ENCODE measurements at places on chromosomes 2 and 18. TPM values are rescaled to one million over a fixed set of nuclear protein-coding genes. Genes with fewer than 3 reads are reported as not detected.
A peak's percentile ranks its signal among the peaks of the same experiment; 100 is the strongest.

Gene RDH14
- total RNA-seq, result 15.2 TPM

Gene ZNF514
- 11.4 TPM for total RNA-seq

Gene RPL37A
- total RNA-seq, result 2,088 TPM

Gene SNED1
- total RNA-seq, result 8.6 TPM

Gene MAIP1
- 20.7 TPM for total RNA-seq

Gene NEURL3
- 0.27 TPM for total RNA-seq

Gene EPB41L5
- total RNA-seq, result 3.7 TPM

Gene CYRIA
- 0.31 TPM for total RNA-seq

Gene GRB14
- total RNA-seq, result not detected

Gene ANKRD62
- total RNA-seq, result not detected

Gene CXCR1
- total RNA-seq, result 0.99 TPM

Gene AQP12B
- not detected for total RNA-seq

Gene TEKT4
- total RNA-seq, result not detected

Gene POTEC
- total RNA-seq, result not detected

Gene TMEFF2
- not detected for total RNA-seq

Gene ANKRD53
- total RNA-seq, result 0.50 TPM

DNA sequence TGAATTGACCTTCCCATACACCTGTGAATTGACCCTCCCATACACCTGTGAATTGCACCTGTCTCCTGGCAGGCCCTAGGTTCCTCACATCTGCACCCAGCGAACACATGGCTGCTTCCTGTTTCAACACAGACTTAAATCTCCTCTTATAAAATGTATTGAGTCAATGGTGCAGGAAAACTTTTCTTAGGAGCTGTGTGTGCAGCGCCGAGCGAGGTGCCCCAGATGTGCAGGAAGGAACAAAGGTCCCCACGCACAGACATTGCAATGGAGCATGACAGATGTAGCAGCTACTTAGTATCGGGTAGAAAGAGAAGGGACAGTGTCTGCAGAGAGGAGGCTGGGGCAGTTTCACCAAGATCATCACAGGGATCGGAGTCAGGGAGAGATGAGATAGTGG lies 85.5 kb upstream of the PXDN start:
- no peak for DNase-seq

- no peak for DNase-seq
Measured at GRCh38 chr2:109208951-109209335, 79.9 kb downstream of the SH3RF3 start.

DNA sequence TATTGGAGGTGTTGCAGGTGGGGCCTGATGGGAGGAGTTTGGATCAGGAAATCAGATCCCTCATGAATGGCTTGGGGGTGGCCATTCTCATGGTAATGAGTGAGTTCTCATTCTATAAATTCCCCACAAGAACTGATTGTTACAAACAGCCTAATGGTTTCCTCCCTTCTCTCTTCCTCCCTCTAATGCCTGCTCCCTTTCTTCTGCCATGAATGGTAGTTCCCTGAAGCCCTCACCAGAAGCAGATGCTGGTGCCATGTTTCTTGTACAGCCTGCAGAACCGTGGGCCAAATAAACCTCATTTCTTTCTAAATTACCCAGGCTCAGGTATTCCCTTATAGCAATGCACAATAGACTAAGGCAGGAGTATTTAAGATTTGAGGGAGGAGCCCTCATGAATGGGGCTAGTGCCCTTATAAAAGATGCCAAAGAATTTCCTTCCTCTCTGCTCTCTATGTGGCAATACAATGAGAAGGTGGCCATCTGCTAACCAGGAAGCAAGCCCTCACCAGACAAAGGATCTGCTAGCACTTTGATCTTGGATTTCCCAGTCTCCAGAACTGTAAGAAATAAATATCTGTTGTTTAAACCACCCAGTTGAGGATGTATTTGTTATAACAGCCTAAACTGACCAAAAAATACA lies 251.8 kb downstream of the ZEB2 start:
- DNase-seq, result no peak

- DNase-seq, result no peak
Measured at GRCh38 chr2:10410001-10410822, 37.9 kb downstream of the ODC1 start.

DNA sequence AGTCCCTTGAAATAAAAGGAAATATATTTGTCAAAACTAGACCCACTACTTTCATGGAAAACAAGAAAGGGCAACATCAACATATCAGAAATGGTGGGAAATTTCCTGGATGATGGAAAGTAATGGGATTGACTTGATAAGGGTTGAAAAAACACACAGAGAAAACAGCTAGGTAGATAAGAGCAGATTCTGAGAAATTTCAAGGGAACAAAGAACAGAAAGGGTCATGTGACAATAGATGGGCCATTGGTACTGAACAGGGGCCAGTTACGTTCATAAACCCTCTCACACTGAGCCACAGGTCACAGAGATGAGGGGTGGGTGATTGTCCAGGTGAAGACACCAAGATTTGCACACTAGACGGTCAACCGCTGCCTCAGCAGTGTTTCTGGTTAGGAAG lies 98.7 kb downstream of the QPCT start:
- no peak for DNase-seq

DNA sequence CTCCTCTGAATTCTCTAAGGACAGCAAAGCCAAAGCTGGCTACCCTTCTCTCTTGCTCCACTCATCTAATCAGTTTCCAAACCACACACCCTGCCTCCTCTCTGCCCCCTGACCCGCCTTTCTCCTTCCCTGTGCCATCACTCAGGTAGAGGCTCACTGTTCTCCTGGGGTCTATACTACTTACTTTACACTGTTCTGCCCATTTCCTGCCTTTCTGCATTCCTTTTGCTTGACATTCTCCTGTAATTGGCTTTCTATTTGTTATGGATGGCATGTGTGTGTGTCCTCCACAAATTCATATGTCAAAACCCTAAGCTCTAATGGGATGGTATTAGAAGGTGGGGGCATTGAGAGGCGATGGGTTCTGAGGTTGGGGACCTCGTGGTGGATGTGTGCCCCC lies 675.2 kb upstream of the ID2 start:
- no peak for DNase-seq

GRCh38 chr18:46601141-46601805 lies 55.7 kb downstream of the LOXHD1 start:
- no peak for DNase-seq

DNA sequence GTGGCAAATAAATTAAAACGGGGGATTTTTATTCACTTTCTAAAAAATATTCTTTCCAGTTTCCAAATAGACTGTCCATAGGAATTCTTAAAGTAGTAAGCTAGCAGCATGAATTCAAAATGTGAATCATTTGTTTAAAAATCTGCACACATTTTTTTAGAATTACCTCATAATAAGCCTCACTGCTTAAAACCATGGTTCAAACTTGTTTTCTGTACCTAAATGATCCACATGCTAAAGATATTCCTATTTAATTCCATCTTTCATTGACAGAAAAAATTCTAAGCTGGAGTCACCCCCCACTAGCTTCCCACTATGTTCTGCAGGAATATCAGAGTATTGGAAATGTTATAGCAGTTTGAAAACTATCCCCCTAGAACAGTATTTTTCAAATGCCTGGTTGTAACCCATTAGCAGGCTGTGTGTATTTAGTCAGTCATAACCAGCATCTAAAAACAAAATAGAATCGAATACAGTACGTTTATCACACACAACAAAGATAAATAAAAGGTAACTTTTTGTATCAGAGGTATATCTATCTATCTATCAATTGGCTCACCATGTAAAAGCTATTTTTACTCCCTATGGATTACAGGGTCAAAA lies 11.2 kb upstream of the IKZF2 start:
- no peak for DNase-seq

- DNase-seq, result no peak
Measured at GRCh38 chr2:148812306-148812705, 62.7 kb upstream of the KIF5C start.

GRCh38 chr2:238457927-238458324 lies 31.2 kb downstream of the ASB1 start:
- DNase-seq, result peak; percentile 1

- DNase-seq, result no peak
Measured at GRCh38 chr2:71256421-71256820, 29.5 kb upstream of the PAIP2B start.

GRCh38 chr2:71943238-71944182 lies 204.2 kb downstream of the CYP26B1 start:
- no peak for DNase-seq

- no peak for DNase-seq
Measured at GRCh38 chr18:79972720-79973119, 8.3 kb downstream of the HSBP1L1 start.

DNA sequence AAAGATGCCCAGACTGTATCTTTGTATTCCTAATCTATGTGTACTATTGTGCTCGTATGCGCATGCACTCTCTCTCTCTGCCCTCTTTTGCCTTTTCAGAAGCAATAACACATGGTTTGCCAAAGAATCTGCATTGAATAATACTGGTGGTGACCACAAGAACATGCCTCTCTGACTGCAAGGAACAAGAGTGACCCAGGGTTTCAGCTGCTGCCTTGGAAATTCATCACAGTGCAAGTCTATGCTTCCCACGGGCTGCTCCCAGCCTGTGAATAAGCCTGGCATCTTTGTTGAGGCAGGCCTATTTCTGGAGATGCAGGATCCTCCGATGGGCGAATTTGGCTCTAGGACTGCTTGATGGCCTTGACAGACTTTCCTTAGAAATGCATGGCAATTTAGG lies 689.4 kb upstream of the FANCL start:
- no peak for DNase-seq

DNA sequence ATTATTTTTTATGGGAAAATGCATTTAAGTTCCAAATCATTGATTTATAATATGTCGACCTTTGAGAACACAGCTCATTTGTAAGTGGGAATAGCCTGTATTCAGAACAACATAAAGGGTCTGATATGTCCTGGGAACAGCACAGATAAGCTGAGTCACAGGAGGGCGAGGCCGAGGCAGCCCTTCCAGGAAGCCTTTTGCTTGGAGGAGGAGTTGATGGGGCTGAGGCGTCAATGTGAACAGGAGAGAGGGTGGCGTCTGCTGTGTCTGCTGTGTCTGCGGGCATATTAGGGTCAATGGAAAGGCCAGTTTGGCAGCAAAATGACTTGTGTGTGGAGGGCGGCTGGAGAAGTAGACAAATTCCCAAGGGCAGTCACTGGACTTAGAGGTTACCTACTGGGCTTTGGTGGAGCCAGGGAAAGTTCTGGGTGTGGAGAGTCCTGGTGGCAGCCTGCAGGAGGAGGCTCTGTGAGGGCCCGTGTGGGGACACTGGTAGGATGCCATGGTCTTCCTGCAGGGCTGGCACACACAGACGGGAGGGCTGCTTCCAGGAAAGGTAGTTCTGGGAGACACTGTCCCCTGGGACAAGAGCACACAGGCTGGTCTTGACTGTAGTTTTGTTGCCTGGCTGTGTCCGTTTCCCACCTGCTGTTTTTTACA lies 128.1 kb downstream of the GLI2 start:
- no peak for DNase-seq

GRCh38 chr2:30194421-30194820 lies 36.9 kb upstream of the LBH start:
- DNase-seq, result no peak

DNA sequence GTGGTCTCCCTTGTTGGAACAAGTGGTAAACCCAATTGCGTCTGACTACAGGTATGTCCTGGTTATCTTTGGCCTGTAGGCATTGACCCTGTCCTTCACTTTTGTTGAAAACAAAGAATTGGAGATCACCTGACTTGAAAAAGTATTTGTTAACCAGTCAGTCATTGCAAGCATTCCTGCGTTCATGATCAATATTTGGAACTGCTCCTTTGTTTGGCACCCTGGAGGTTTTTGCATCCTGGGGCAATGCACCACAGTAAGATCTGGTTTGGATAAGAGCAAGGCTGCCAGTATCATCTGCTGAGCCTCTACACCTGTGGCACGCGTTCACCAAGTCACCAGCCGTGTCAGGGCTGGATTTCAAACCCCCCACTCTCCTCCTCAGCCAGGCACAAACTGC lies 115.7 kb downstream of the DNAH6 start:
- DNase-seq, result no peak

DNA sequence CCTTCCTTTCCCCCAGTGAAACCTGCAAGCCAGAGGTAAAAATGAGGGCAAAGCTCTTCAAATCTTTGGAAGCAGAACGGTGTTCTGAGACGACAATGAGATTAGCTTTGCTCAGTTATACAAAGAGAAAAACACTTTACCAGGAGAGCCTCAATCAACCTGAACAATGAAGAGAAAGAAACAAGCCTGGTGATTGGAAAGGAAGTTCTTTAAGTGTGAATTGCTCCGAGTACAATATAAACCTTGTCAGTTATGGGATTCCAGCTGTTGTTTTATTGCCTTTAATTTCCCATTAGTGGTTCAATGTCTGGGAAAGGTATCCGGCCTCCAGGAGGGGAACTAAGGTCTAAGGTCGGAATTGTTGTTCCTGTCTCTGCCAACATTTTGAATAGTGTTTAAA lies 901.6 kb downstream of the EPHA4 start:
- no peak for DNase-seq

GRCh38 chr18:76874642-76875389 lies 52.5 kb downstream of the ZNF236 start:
- no peak for DNase-seq

DNA sequence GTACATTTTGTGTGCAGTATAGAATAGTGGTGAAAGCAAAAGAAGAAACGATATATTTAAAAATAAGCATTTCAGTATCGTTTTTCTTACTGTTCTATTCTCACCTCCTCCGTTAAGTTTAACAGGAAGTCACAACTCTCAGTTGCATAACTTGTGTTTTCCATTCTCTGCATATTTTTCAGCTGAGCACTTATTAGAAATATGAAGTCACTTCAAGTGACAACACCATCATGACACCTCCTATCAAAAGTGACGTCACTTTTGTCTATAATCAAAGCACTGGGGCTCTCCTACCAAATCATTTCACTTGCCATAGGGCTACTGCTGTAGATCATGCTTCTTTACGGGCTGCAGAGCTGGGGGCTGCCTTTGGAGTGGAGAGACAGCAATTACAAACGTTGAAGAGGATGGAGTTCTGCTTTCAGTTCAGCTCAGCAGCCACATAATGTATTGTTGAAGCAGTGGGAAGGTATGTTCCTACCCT lies 36.3 kb downstream of the STAT4 start:
- DNase-seq, result peak; percentile 29

GRCh38 chr2:171139860-171140259 lies 20.8 kb downstream of the TLK1 start:
- DNase-seq, result no peak

GRCh38 chr2:39851651-39852110 lies 72.6 kb upstream of the THUMPD2 start:
- no peak for DNase-seq

DNA sequence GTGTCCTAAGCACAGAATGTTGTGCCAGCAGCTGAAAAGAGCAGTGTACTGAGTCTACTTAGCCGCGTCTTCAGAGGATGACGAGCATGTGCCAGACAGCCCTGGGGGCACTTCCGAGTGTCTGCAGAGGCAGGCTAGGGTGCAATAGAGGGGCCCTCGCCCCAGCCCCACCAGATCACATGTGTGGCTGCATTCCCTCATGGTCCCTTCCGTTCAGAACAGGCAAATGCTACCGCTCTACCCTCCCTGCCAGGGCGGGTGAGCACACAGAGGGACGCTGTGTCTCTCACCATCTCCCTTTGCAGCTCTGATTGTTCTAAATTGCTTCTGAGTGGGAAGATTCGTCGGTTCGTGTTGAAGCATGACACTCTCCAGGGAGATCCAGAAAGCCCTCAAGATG lies 212.2 kb upstream of the RAB12 start:
- no peak for DNase-seq

- no peak for DNase-seq
Measured at GRCh38 chr18:47969816-47970215, 39.4 kb upstream of the SMAD2 start.

All from activated CD4-positive, alpha-beta T cell treated with anti-CD3 and anti-CD28 coated beads, Interleukin-2, amount 10 ng/mL, durations not matched to agents 7 days and 5 days (primary cell).